ENCODE measurements at places on chromosomes 7 and 10.

GRCh38 chr10:129949891-129950291 lies 14.2 kb downstream of the EBF3 start:
- DNase-seq, result no peak

GRCh38 chr7:69749994-69750393 lies 151.7 kb downstream of the AUTS2 start:
- no peak for DNase-seq

GRCh38 chr10:12844811-12845483 lies 156.6 kb downstream of the CCDC3 start:
- DNase-seq, result no peak

DNA sequence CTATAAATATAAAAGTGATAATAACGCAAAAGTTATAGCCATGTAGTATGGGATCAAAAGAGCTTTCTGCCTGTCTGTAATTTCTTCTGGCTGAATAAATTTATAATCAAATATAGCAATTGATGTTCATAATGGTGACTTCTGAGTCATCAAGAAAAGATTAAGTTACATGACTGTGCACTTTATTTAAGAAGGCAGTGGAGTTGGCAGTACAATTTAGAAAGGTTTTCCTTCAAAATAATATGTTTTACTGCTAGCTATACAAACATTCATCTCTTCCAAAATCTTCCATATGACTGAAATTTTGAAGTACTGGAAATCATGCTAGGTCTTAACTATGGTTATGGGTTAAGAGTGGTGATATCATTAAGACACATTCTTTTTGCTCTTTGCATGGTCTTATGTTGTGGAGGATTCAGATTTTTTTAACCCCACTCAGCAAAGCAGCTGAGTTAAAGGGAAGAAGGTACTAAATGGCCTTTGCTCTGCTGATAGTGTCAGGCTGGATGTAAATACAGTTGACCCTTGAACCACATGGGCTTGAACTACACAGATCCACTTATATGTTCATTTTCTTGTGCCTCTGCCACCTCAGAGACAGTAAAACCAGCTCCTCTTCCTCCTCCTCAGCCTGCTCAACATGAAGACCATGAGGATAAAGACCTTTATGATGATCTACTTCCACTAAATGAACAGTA lies 323.6 kb downstream of the BBS9 start:
- DNase-seq, result no peak

- DNase-seq, result no peak
These were observed 534.1 kb downstream of the AUTS2 start for GRCh38 chr7:70132226-70132851.

- DNase-seq, result no peak
These were observed 543.8 kb downstream of the ARL4A start for GRCh38 chr7:13231216-13231615.

- no peak for DNase-seq
These were observed 1033.1 kb downstream of the NRG3 start for GRCh38 chr10:82908096-82908495.

- DNase-seq, result peak; percentile 8
These were observed 116.8 kb upstream of the PRSS1 start for GRCh38 chr7:142632271-142633134.

DNA sequence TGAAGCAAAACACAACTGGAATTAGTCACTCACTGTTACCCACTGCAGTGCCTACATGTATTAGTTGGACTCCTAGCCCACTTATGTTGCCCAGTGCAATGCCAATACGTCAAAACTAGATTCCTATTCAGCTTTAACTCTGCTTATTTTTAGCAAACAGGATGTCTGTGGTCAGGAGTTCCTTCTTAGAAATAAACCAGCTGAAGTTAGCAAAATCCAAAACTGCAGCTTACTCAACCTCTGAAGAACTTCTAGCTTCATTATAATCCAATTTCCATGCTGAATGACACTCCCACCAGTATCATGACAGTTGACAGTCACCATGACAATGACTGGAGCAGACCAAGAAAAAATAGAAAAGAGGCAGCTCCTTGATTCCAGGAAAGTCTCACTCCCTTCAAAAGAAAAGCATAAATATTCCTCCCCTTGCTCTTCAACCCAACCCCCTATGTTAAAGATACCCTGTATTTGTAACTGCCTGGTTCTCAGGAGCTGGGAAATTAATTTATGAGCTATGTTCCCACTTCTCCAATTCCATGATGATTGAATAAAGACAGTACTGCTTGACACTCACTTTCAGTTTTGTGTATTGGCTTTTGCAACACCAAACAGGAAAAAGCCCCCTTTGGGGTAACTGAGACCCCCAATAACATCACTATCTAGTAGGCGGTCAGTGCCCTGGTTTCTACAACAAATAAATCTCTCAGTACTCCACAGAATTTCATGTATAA lies 327.4 kb downstream of the SORCS1 start:
- DNase-seq, result no peak

- no peak for DNase-seq
These were observed 184.4 kb downstream of the PTPRN2 start for GRCh38 chr7:158403013-158403821.

GRCh38 chr7:140533394-140533872 lies 54.1 kb upstream of the MKRN1 start:
- DNase-seq, result no peak

DNA sequence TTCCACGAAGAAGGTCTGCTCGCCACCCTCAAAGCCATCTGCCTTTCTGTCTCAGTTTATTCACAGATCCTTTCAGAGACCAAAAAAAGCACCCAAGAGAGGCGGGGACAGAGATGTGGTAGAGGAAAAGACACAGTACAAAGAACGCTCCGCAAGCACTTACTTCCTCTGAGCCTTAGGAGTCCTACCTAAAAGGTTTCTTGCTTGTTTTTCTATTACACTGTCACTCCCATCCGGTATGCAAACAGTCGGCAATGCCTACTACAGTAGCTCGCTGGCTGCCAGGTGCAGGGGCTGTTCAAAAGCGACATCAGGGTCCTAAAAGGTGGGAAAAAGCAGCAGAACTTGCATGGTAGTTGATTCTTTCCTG lies 816 bp downstream of the TECPR1 start:
- no peak for DNase-seq

DNA sequence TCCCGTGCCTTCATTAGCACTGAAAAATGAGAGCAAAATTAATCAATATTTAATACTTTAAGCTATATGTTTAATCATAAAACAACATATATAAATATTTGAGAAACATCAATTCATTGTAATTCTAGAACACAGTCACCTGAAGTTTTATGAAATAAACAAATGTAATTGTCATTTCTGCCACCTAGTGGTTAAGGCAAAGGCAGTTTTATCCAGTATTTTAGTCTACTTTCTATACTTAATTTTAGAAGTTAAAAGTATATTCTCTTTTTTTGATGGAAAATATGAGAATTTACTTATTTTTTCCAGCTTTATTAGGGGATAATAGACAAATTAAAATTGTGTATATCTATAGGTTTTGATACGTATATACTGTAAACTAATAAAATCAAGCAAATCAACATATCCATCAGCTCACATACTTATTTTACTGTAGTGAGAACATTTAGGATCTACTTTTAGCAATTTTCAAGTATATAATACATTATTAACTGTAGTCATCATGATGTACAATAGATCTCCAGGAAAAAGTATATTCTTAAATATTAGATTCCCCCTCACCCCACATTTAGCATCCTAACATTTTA lies 16.9 kb downstream of the PCGF6 start:
- peak; percentile 1 for DNase-seq

DNA sequence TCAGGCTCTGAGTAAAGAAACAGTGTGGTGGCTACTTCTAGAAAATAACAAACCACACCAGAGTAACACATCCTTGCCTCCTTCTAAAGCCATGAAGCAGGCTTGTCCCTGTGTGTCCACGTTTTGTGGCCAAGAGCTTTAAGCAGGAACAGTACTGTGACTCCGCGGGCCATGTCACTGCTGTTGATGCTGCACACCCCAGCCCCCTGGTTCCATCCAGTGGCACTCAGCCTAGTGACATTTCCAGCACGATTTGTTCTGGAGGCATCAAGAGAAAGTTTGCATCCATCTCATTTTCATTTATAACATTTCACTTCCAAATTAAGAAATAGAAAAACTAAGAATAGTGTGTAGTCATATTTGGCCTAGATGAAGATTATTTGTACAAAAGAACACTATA lies 211.3 kb downstream of the PAXIP1 start:
- no peak for DNase-seq

GRCh38 chr10:50396491-50397311 lies 145.4 kb upstream of the ASAH2 start:
- no peak for DNase-seq

- DNase-seq, result no peak
These were observed 291.2 kb downstream of the KCND2 start for GRCh38 chr7:120564145-120564544.

DNA sequence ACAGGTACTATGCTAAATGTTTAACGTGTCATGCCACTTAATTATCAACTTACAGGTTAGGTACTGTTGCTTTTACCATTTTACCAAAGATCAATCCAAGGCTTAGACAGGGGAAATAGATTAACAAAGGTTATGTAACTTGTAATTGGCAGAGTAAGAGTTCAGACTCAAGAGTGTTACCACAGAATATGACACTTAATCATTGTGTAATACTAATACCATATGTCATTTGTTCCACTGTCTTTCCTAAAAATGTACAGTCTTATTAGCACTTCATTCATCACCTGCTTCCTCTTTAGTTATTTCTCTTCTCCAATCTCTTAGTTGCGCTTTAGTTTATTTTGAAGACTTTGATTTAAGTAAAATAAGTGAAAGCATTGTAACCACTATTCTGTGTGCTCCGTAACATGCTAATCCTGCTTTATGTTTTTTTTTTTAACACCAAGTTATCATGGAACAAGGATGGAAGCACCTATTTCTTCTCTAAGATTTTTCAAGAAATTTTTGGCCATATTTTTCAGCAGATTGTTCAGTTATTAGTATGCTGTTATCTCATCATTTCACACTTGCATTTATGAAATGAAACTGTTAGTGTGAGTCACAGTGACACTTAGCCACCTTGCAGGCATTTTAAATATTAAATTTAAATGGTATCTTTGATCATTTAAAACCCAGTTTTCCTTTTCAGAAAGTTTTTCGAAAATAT lies 197.3 kb downstream of the PHF14 start:
- no peak for DNase-seq

DNA sequence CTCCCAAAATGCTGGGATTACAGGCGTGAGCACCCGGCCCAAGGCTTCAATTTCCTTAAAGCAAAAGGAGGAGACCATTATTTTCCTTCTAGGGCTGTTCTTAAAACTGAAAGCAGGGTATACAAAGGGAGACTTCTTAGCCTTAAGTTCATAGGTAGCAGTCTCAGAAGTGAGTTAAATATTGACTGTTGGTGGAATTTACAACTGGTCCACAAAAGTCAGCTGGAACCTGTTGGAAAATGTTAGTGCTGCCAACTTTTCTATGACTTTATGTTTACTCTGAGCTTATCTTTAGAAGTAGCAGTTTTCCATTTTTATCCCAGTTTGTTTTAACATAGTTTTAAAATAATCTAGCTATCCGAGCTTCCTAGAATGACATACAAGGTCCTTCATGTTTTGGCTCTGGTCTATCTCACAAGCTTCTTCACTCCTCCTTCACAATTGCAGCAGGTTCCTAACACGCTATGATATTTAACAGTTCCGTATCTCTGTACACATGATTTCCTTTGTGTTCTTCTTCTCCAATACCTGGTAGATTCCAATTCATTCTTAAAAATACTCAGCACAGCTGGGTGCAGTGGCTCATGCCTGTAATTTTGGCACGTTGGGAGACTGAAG lies 3.3 kb downstream of the SLC26A3 start:
- DNase-seq, result no peak

- DNase-seq, result no peak
These were observed 31.1 kb upstream of the MSMB start for GRCh38 chr10:46077141-46077554.

DNA sequence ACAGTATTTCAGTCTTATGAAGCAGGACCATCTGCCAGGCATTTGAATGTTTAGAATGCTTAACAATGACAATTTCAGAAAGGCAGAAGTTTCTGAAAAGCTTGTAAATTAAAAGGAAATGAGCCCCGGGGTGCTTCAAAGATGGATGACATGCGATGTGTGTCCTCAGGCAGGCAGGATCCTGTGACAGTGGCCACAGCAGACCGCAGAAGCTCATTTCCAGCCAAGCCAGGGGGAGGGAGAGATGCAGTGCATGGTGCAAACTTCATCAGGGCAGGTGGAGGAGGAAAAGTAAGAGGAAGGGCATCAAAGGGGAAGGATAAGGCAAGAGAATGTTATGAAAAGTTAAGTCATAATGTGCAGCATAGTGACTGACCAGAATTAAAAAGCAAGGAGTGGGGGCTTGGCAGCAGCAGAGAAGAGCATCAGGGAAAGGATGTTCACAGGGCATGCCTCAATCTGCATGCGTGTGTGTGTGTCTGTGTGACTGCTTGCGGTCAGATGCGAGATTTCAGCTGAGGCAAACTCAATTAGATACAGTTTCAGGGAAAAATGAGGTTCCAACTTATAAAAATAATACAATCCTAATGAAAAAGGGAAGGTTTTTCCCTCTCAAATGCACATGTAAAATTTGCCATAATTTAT lies 173.7 kb downstream of the COBL start:
- DNase-seq, result no peak

- DNase-seq, result no peak
These were observed 8.4 kb downstream of the ZYX start for GRCh38 chr7:143389316-143390103.

DNA sequence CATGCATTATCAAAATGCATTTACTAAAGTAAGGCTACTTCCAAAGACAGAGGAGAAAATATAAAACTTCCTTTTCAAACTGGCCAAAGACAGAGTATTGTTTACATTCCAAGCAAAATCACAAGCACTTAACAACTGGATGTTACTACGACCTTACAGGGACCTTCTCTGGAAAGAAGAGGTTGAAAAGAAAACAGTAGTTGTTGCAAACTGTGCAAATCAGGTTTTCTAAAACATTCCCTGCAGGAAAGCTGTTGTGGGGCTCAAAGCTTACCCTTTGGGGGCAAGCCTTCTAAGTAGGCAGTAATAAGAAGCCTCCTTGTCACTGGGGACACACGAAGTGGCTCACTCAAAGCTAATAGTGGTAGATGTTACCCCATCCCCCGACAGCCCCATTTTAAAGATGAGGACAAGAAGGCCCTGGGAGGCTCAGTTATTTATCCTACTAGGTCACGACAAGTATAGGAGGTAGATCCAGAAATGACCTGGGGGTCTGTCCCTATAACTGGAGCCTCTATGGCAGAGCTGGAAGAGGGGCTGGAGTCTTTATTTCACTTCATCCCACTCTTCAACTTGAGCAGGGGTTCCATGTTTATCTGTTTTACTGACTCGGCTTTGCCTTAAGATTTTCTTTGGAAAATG lies 46.6 kb downstream of the ATXN7L1 start:
- DNase-seq, result no peak

GRCh38 chr10:25564351-25564750 lies 369.7 kb upstream of the MYO3A start:
- no peak for DNase-seq

Measured in NCI-H1417 treated with DMSO at 0.1 percent for 48 hours (cell line).